Activated T-helper 1 cell treated with anti-CD3 and anti-CD28 coated beads, Interleukin-2, amount 50 U/mL, for 16 hours (primary cell): ENCODE measurements at places on chromosomes 4 and X.

DNA sequence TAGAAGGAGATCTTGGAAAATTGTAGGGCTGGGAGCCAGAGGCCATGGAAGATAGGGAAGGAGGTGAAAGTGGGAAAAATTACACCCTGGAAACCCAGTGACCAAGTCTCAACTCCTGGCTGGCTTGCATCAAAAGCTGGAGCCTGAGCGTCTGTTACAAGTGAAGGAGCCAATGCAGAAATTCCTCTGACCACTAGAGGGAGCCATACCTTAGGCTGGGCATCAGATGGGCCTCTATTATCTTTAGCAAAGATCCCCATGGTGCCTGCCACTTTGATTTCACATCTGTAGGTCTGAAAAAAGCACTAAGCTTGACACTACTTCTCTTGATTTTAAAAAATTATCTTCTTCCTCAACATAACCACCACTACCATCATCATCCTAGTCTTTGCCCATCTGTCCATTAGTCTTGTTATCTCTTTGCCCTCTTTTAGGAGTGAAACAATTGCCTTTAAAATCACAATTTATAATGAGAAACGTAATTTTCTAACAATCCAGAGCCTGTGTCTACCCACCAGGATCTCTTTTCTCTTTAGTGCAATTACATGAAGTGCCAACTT lies 62.9 kb downstream of the ANAPC4 start:
- DNase-seq = peak; percentile 2

DNA sequence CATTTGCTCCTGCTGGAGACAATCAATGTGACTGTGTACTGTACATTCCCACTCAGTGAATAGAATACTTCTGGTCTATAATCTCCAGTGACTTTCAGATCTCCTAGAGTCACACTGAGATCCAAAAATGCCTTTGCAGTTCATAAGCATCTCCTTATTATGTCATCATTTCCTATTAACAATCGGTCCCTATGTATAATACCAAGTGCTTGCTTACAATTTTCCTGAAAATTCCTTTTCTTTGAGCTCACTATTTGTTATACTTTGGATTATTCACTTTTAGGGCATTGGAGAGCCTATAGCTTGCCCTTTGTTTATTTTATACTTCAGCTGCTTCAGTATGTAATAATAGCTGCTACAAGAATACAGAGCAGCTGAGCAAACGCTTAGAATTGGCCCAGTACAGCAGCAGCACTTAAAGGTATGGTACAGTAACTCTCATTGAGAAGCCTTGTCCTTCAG lies 313.0 kb downstream of the DCTD start:
- DNase-seq = no peak

- DNase-seq = no peak
Observed at GRCh38 chr4:956531-957230, 16.7 kb downstream of the DGKQ start.

GRCh38 chr4:83110970-83111750 lies 3.4 kb downstream of the PLAC8 start:
- no peak for DNase-seq
